ENCODE measurements at places on chromosomes 12 and 14.

DNA sequence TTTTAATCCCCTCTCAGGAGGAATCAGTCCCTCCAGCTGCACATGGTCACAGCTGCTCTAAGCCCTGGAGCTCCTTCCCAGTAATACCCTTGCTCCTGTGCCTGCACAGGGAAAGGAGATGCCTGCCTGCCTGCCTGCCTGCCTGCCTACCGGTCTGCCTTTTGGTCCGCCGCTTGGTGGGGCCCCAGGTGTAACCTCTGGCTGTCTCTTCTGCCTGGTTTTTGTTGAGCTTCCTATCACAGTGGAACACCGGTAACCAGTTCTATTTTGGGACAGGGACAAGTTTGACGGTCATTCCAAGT is 99.8 kb downstream of the DAD1 start:
- no peak for DNase-seq

DNA sequence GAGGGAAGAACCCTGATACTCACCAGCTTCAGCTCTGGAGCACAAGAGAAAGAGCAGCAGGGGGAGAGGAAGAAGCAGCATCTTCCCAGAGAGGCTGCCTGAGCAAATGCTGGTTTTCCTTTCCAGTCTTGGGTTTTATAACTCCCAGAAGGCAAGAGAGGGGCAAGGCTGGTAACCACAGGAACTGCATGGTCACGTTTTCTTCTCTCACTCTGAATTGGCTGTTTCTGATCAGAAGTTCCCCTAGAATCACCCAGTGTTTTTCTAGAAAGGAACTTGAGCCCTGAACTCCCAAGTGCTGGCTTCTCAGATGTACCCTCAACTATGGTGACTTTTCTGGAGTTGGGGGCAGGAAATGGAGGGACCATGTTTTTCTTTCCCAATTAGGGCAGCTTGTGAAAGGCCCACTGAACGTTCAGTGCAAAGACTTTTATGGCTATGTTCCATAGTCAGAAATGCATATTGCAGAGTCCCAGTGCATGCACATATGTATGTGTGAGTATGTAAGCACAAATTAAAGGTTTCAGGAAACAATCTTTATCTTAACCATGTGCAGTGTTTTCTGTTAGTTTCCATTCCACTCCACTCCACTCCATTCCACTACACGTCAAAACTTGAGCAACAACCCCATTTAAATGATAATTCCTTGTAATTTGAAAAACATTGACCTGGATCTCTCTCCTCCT is at the start of gene CMA1:
Gene CMA1, minus strand, starts transcription at position 111 of the 686 bp plus-strand sequence. Its CDS starts 30 bp downstream, at position 81.
- DNase-seq: no peak

DNA sequence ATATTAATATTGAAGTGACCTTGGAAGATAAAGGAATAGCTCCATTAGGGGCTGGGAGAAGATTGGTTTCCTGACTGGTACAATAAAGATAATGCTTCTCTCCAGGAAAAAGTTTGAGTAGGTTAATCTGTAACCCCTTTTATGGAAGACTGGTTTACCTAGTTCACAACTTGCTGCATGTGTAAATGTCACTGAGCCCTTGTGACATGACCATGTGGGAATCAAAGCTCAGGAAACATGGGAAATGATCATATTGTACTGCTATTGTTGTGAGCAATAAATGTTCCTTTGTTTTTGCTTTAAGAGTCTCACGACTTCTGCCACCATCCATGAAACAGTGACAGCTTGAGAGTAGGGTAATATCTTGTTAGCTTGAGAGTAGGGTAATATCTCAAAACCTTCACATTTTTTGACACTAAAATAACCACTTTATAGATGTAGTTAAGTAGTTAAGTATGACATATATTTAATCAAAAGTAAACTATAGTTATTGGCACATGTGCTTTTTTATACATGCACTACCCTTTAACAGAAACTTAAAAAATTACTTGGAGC is 1338.6 kb downstream of the FSCB start:
- no peak for DNase-seq

GRCh38 chr14:99249389-99249788 is 22.6 kb downstream of the BCL11B start:
- no peak for DNase-seq

GRCh38 chr12:89825591-89826449 is 117.2 kb upstream of the ATP2B1 start:
- peak; percentile 30 for DNase-seq

- no peak for DNase-seq
Observed at GRCh38 chr12:13627536-13627935, 353.9 kb downstream of the GRIN2B start.

- peak; percentile 58 for DNase-seq
Observed at GRCh38 chr14:51006781-51007211, 62.5 kb upstream of the PYGL start.

DNA sequence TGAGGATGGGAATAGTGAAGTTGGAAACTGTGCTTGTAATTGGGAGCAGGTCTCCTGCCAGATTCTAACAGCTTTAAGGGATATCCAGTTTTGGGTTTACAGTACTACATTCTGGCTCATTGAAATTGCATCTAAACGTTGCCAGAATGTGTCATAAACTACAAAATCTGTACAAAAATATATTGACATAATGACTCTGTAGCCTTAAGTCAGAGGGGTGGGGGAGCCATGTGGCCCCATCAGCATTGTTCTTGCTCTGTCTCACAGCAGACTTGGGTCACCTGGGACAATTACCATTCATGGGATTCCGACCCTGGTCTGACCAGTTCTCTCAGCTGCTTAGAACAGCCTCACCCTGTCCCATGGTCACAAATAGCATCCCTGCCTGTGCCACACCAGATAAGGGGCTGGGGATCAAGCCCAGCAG is 43.3 kb upstream of the MED13L start:
- DNase-seq: no peak

- DNase-seq: no peak
Observed at GRCh38 chr12:76864791-76865400, 13.9 kb downstream of the CSRP2 start.

DNA sequence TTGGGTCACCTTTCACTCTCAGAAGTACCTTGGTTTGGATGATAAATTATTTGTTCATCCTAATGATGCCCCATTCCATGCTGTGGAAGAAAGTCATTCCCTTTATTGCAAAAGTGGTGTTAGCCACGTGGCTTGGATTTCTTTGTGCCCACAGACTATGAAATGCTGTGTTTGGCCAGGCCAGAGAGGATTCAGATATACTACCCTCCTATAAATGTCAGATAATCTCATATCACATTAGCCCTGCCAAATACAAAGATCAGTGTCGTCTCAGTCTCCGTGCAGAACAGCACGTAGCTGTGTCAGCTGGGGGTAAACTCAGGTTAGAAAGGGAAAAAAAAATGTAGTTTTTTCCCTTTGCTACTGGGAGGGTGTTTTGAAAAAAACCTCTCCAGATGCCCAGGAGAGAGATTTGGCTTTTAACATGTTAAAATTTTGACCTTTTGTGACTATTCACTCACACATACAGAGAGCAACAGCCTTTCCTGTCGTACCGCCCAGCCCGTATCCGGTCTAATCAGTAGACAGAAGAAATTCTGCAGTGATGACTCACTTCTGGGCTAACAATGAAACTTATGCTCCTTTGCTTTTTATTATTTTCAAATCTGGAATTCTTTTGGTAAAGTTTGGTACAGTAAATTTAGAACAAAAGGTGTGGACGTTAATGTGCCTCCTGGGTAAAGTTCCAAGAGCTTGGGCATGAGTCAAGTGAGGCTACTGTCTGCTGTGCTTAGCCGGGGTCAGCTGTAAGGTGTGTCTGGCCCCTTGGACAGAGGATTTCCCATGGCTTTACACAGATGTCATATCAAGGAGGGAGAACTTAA is 8.5 kb upstream of the PTPRB start:
- DNase-seq: peak; percentile 86

DNA sequence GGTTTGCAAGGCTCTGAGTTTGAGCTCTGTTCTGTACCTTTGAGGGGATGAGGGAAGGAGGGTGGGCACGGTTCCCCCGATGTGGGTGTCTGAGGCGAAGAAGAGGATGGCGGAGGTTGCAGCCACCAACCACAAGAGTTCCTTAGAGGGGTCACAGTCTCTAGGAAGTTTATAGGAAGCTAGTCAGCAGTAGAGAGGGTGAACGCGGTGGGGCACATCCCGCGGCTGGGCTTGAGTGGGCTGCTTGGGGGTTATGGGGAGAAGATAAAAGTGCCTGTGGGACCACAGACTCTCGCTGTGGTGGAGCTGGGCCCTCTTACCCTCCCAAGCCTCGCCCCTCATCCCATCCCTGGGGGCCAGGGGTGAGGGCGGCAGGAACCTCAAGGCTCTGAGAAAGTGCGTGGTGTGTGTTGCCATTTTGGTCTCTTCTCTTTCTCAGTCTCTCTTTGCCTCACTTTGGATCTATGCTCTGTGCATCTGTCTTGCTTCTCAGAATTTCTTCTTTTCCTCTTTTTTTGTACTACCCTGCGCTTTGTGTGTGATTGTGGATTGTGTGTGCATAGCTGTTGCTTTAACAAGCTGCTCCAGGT is 2.7 kb downstream of the CD4 start:
- no peak for DNase-seq

GRCh38 chr12:59040656-59041055 is 120.4 kb upstream of the LRIG3 start:
- peak; percentile 26 for DNase-seq

DNA sequence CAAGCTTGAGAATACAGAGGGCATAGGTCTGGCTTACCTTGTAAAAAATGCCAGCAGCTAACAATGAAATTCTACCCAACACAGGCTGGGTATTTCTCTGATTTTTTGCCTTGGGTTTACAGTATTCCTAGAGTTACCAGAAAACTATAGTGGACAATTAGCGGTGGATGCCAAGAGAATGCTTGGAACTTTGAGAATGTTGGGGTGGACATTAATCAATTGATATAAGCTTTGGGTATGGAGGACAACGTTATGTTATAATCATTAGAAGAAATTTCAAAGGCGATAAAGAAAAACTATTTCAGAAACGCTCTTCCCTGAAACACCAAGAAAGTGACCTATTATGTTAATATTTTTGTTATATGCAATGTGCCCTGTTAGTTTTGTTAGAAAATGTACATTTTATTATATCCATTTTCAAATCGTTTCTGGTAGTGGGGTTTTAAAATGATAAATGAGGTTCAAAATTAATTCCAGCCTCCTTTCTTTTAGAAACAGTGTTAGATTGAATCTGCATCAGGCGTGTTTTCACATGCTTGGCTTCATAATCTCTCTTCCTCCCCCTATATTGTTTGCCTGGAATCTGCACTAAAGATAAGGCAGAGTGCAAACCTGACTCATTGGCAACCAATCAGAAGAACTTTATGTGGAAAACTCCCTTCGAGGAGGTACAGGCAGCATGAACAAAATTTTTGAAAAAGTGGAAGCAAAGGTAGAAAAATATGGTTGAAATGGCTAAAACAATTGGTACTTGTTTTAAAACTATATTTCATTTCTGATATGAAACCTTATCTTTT is 1.4 kb upstream of the PTPRQ start:
- DNase-seq: peak; percentile 47

DNA sequence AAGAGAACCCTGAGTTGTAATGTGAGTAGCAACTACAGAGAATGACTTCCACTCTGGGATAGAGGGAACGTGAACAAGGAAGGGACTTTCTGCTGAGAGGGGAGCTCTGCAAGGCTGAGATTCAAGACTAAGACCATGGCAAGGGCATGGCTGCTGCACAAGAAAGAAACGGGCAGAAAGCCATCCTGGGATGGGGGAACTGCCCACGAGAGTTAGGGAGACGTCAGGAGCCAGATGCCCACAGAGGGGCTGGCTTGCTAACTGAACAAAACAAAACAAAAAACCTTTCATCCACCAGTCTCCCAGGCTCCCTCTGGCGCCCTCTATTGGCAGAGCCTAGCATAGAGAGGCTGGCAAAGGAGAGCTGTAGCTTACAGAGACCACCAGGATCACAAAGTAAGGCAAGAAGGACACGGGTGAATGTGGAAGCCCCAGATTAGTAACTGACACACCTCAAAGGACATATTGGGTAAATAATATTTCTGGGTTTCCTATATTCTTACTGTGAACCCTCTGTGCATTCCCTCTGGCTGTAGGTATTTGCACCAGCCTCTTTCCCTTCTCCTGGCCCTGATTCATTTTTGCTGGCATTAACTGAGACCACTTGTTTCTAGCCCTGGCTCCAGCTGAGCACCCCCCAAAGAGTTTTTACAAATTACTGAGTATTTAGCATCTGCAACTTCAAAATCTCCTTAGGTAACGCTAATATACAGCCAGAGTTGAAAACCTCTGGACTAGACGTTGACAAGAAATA is 338.3 kb downstream of the EMP1 start:
- DNase-seq: peak; percentile 13

- DNase-seq: no peak
Observed at GRCh38 chr12:109446-109845, 42.9 kb downstream of the IQSEC3 start.

DNA sequence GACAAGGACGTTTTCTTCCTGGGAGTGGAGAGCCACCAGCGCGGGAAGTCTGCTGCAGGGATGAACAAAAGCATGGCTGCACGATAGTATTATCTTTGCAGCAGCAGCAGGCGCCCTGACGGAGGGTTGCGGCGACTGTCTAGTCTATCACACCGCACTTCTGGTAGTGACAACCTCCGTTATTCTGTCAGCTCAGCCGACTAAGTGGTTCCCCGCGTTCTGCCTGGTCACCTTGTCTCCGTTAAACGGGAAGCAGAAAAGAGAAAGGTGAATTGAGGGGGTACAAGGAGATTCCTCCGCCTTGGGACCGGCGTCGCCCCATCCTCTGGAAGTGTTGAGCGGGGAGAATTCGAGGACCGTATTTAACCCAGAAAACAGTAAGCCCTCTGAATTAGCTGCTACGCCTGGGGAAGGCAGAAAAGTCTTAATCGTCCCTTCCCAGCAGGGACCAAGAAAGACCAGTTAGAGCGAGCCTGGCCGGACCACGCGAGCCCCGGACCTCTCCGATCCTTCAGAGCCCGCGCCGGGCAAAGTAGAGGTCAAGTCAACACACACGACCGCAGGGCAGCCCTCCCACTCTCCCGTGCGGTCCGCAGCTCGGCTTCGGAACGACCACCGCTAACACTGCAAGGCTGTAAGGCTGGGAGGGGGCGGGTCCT is 536 bp upstream of the DAAM1 start:
- peak; percentile 3 for DNase-seq

GRCh38 chr14:55043528-55043927 is 7.9 kb upstream of the MAPK1IP1L start:
- DNase-seq: no peak

- DNase-seq: no peak
Observed at GRCh38 chr14:98244966-98245569, 1026.9 kb downstream of the BCL11B start.

DNA sequence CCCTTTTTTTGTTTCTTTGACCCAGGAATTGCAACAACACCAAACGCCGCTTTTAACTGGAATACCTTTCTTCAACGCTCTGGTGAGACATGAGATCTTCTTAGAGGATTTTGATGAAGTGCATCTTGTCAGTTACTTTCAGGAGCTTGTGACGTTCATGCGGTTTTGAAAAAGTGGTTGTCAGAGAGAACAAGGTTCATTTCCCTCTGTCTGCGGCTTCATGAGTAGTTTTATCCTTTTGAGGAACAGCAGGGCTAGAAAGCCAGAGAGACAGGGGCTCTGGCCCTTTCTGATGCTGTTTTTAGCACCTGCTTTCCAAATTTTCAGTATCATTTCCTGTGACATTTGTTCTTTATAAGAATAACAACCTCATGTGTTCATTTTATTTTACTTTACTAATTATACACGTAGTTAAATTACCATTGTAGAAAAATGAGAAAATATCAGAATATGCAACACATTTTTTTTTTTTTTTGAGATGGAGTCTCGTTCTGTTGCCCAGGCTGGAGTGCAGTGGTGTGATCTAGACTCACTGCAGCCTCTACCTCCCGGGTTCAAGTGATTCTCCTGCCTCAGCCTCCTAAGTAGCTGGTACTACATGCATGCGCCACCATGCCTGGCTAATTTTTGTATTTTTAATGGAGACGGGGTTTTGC is 61.8 kb downstream of the GLT1D1 start:
- no peak for DNase-seq

GRCh38 chr12:55966408-55967281 is at the start of gene CDK2:
Gene CDK2 (plus strand): TSS chr12:55966830. CDS start chr12:55967009, 179 bp downstream.
- DNase-seq: peak; percentile 93

- DNase-seq: peak; percentile 76
Observed at GRCh38 chr12:55937981-55938380, 7.0 kb downstream of the DGKA start.

Data from RWPE1 (cell line).